ENCODE measurements at places on chromosomes 5 and 9.

DNA sequence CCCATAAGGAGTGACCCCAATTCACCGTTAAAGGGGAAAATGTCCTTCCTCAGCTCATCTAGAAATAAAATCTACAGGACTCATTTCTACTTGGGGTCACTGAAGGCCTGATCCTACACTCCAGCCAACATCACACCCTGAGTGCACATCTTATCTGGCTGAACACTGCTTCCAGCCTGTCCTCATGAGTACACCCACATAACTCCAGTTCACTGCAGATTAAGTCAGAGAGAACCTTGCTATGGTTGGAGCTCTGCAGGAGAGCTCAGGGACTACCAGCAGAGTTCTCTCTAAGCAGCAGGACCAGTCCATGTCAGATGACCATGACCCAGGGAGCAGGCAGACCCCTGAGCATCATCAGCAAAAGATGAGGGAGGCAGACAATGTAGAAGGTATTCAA lies 126.9 kb upstream of the MAP3K1 start:
- DNase-seq = no peak

DNA sequence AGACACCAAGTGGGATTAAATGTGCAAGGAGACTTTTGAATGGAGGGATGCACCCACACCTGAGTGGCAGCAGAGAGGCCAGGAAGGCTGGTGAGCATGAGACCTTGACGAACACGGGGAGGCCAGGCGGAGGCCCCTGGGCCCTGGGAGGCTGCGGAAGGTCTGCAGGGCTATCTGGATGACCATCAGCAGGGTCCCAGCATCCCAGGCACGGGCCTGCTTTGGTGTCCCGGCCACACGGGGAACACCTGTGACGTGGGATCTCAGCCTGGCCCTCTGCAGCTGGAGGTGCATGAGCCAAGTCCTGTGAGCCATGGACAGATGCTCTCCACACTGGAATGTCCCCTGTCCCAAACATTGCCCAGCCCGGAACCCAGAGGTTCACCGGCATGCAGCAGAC lies 174.0 kb upstream of the FOXD4L5 start:
- DNase-seq = no peak

DNA sequence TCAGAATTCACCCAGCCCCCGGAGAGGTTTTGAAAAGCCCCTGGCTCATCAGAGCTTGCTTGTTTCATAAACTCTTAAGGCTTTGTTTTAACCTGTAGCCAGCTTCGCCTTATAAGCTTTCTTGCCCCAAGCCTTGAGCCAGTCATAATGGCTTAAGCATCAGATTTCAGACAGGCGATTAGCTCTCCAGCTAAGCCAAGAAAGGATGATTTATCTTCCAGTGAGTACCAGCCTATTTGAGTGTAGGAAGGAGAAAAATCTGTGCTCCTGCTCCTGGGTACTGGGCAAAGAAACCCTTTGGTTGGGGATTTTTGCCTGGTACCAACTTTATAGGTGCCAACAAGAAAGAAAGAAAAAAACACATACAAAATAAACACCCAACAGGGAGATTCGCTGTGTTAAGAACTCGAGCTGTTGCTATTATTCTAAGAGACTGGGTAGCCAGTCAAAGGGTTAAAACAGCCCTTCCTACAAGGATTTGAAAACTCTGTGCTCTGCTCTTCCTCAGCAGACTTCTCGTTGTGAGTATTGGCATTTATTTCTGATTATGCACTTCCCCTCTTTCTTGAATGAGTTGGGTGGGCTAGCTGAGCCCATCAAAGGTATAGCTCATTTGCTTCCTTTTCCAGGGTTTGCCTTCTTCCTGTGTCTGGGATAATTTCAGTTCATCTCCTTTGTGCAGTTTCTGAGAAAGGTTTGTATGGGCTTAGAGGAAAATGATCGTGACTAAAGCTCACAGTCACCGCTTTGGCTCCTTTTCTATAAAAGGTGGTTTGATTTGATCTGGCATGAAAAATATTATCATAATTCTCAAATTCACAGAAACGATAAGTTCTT lies 157.2 kb upstream of the DMRT1 start:
- no peak for DNase-seq

DNA sequence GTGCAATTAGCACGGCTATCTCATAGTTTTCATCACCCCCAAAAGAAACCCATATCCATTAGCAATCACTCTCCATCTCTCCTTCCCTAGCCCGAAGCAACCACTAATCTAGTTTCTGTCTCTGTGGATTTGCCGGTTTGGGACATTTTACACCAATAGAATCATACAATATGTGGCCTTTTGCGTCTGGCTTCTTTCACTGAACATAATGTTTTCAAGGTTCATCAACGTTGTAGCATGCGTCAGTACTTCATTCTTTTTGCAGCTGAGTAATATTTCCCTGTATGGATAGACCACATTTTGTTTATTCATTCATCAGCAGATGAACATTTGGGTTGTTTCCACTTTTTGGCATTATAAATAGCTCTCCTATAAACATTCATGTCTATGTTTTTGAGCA lies 75.4 kb upstream of the TBC1D2 start:
- no peak for DNase-seq
